Iris pigment epithelial cell (primary cell): ENCODE measurements at places on chromosomes 13 and 19.

- peak; percentile 5 for DNase-seq
Measured at GRCh38 chr13:94859278-94859691, 146.9 kb upstream of the SOX21 start.

- no peak for DNase-seq
Measured at GRCh38 chr19:33826521-33826920, 29.9 kb downstream of the KCTD15 start.

- DNase-seq: no peak
Measured at GRCh38 chr19:55197528-55197927, 11.8 kb downstream of the PTPRH start.

DNA sequence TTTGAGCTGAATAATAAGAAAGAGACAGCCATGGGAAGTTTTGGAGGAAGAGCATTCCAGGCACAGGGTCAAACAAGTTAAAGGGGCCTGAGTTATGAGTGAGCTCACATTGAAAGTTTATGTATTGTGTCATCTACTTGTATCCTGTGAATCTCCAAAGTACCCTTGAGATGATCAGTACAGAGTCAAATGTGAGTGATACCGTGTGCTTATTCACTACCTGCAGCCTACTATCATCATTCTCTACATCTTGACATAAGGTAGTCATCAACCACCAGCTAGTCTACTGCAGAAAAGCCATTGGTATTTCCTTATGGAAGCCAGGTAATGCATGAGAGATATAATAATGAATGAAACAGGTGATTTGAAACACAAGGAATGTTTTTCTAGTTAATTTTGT, 3.0 kb upstream of the KCTD12 start:
- peak; percentile 12 for DNase-seq

GRCh38 chr19:57348136-57348535, 2.9 kb upstream of the ZNF304 start:
- DNase-seq: peak; percentile 29

GRCh38 chr13:110230661-110231347, 76.2 kb downstream of the COL4A1 start:
- no peak for DNase-seq

DNA sequence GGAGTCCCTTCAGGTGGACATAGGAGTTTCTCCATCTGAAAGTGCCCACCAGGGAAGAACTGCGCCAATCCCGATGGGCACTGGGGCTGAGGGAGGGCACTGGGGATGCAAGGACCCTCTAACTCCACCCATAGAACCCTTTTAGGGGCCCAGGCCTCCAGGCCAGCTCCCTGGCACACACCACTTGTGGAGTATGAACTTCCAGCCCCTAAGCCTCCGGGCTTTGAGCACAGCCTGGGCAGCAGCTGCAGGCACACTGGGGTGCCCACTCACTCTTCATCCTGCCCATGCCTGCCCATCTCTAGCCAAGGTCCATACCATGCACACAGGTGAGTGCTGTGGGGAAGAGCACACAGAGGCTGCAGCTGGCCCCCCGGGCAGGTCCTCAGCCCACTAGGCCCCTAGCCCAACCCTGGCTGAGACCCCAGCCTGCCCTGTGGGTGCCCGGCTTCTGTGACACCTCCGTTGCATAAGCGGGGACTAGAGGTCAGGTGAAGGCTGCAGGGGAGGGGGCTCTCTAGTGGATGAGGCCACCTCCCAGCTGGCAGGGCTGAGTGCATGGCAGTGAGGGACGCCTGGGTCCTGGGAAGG, 14.6 kb upstream of the SLC7A10 start:
- no peak for DNase-seq
